ENCODE measurements at places on chromosomes 1 and 21.

GRCh38 chr1:212060632-212061472 is 25.3 kb downstream of the DTL start:
- DNase-seq, result no peak

- no peak for DNase-seq
These were observed 14.3 kb downstream of the ADARB1 start for GRCh38 chr21:45088729-45089128.

DNA sequence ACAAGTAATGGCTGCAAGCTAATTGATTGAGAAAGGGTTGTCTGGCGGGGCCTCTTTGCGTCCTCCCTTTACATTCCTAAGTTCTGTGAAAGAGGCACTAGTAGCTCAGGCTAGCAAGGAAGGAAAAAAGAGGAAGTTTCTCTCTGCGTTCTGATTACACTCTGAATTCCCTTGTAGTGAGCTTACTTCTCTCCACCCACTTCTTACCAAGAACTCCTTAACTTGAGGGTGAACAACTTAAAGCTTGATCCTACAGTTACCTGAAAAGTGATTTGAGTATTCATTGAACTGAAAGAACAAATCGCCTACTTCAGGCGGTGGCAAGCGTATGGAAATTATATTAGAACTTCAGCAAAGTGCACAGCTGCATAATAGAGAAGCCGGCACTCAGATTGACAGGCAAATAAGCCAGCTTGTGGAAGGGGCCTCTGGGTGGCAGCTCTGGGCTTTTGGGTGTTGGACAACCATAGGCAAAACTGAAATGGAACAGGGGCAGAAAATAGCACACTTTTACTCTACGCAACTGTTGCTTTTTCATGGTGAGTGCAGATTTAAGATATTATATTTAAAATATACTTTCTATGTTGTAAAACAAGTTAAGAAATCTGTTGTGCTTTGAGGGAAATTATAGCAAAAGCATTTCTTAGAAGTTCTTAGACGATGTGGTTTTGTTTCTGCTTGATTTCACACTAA is 464.5 kb downstream of the USP25 start:
- no peak for DNase-seq

GRCh38 chr1:223755992-223756775 is 43.8 kb downstream of the CAPN2 start:
- DNase-seq, result no peak

GRCh38 chr1:59225594-59226316 is 71.1 kb upstream of the FGGY start:
- no peak for DNase-seq

DNA sequence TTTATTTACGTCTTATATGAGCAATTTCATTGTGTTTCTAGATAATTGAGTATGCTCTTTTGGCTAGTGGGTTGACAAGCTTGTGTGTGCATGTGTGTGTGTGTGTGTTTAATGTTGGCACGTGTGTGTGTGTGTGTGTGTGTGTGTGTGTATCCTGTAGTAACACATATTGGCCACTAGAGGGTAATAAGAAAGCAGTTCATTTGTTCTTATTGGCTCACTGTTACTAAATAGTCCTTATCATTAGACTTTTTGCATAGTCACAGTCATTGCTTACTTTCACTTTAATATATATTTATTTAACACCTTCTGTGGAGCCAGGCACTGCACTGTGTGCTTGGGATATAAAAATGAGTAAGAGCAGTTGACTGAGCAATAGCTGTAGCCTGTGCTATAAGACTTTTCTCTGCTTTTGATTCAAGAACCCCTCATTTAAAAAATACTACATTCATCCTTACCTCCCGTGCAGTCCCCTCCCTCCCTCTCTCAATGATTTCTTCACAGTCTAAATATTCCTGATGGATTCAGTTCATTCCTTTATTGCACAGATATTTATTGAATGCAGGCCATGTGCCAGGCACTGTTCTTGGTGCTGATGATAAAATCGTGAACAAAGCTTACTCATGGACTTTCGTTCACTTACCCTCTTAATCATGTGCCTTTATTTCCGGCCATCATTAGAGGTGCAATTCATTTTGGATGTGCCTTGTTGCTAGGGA is 96.7 kb downstream of the DYRK1A start:
- no peak for DNase-seq

DNA sequence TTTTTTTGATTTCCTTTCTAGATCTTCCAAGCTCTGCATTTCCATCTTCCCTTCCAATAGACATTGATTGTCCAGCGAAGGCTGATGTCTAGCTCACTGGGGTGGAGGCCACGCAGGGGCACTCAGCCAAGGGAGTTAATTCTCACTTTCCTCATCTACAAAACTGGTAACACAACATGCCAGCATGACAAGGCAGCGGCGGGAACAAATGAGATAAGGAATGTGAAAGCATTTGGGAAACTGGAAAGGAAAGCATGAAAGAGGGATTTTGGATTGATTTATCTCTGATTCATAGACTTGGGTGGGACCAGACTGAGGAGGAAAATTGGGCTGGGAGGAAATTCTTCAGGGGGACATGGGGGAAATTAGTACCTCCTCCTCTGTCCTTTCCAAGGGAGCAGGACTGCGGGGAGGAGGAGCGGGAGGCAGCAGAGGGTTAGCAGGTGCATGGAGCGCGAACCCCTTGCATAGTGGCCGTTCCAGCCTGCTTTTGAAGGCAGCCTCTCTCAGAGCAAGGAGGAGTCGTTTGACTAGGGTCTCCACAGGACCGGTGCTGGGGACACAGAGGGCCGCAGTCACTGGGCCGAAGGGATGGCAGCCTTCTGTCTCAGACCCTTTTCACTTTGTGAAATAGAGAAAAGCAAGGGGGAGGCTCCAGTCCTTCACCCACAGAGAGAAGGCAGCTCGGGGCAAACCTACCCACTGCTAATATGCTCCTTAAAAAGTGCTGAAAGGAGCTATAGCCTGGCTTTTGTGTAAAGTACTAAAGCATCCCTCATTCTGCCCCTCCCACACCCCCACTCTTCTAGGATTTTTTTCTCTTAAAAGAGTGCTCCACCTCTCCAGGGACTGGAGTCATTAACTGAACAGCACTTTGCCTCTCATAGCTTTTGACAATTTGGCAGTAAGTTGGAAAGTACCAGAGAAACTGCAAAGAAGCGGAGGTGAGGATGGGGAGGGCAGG is 89.2 kb downstream of the PLXNA2 start:
- no peak for DNase-seq

GRCh38 chr1:219990782-219991510 is 55.4 kb downstream of the EPRS1 start:
- no peak for DNase-seq

DNA sequence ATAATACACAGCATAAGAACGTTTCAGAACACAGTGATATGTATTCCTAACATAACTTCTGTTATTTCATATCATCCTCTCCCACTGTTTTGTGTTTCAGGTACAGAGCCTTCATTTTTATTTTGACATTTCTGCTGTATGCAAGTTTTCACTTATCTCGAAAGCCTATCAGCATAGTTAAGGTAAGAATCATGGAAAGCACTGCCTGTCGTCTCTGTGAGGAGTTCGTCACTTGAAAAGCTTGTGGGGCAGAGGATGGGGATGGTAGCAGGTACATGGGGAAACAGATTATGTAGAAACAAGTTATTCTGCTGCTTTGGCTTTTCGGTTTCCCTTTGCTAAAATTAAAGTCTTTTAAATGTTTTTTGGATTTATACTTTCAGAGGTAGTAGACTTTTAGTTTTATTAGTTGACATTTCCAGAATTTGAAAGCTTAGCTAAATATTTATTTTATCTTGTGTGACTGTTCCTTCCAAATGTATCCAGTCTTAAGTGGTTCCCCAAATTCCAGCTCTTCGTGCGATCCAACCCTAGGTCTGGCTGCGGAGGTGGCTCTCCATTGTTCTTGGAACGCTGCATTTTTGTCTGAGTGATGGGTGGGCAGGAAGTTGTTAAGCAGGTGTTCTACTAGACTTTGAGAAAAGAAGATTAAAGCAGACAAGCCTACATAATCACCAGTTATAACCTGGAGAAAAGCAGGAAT is 12.2 kb downstream of the SLC37A1 start:
- no peak for DNase-seq

- no peak for DNase-seq
These were observed 98.2 kb downstream of the RGL1 start for GRCh38 chr1:183903101-183903500.

DNA sequence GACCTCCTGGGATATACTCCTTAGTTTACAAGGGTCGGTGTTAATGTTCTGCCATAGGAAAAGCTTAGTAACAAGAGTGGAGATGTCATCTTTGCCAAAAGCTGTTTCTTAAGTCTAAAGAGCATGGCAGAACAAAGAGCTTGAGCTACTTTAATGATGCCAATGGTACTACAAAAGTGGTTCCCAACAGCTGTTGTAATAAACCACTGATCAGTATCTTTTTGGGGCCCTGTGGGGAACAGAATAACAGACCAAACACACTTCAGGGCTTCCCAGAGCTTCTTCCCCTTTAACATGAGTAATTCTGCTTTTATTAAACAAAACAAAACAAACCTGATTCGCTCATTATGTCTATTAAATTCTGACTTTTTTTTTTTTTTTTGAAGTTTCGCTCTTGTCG is 116.3 kb downstream of the NCAM2 start:
- DNase-seq, result no peak

GRCh38 chr1:34926894-34927293 is 2.6 kb downstream of the DLGAP3 start:
- DNase-seq, result no peak

- DNase-seq, result no peak
These were observed 160.4 kb upstream of the SYT6 start for GRCh38 chr1:114314098-114314497.

GRCh38 chr21:15108801-15109200 is 44.0 kb upstream of the NRIP1 start:
- no peak for DNase-seq

- DNase-seq, result no peak
These were observed 286.7 kb downstream of the HLX start for GRCh38 chr1:221165839-221166500.

DNA sequence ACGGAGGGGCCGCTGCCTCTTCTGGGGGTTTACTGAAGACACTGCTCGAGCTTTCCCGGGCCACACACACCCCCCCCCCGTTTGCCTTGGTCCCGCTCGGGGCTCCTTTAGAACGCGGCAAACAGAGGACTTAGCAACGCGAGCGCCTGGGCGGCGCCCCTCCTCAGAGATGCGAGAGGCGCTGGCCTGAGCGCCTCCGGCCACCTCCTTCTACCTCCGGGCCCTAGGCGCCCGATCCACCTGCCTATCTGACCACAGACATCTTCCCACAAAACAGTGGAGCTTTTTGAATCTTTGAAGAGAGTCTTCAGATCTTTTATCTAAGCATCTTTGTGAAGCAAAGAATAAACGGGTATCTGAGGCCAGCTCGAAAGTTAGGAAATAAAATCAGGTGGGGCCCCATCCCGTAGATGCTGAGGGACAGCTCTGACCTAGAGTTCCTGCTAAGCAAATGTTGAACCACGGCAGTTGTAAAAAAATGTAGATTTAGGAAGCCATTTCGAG is 436 bp upstream of the TTLL7 start:
- DNase-seq, result peak; percentile 87

GRCh38 chr1:33396188-33397124 is 34.4 kb downstream of the PHC2 start:
- DNase-seq, result no peak

DNA sequence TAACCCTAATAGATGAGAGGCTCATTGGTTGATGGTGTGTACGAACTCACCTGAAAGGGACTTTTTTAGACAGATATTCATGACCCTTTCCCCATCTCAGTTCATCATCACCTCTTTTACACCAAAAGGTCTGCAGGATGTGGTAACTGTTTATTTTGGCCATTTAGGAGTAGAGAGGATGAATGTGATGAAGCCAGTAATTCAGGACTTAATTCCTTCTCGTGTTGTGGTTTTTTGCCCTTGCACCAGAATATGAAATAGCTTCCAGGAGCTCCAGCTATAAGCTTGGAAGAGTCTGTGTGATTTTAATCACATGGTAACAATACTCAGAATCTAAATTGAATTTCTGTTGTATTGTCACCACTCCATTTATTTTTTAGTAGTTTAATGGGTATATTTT is 189.4 kb upstream of the KCTD3 start:
- DNase-seq, result no peak

DNA sequence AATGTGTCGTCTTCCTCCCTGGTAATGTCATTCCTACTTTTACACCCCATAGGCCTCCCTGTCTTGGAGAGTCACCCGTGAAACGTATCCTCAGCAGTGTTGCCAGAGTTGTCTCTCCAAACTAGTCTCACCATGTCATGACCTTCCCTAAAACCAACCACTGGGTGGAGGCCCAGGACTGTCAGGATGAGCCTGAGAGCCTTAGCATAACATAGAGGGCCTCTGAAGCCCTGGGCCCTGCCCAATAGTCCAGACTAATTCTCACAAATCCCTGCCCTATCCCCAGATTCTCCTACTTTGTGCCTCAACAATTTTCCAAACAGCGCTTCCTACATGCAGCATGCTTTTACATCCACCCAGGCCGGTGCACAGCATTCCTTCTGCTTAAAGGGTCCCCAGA is 29.3 kb upstream of the HSD3B1 start:
- no peak for DNase-seq

GRCh38 chr1:239708622-239709021 is 322.3 kb downstream of the CHRM3 start:
- no peak for DNase-seq

- DNase-seq, result no peak
These were observed 36.7 kb downstream of the ZNF695 start for GRCh38 chr1:246971090-246971721.

GRCh38 chr1:231318568-231318967 is 19.1 kb downstream of the EXOC8 start:
- DNase-seq, result no peak

- DNase-seq, result no peak
These were observed 26.3 kb downstream of the KCNN3 start for GRCh38 chr1:154843636-154844296.

DNA sequence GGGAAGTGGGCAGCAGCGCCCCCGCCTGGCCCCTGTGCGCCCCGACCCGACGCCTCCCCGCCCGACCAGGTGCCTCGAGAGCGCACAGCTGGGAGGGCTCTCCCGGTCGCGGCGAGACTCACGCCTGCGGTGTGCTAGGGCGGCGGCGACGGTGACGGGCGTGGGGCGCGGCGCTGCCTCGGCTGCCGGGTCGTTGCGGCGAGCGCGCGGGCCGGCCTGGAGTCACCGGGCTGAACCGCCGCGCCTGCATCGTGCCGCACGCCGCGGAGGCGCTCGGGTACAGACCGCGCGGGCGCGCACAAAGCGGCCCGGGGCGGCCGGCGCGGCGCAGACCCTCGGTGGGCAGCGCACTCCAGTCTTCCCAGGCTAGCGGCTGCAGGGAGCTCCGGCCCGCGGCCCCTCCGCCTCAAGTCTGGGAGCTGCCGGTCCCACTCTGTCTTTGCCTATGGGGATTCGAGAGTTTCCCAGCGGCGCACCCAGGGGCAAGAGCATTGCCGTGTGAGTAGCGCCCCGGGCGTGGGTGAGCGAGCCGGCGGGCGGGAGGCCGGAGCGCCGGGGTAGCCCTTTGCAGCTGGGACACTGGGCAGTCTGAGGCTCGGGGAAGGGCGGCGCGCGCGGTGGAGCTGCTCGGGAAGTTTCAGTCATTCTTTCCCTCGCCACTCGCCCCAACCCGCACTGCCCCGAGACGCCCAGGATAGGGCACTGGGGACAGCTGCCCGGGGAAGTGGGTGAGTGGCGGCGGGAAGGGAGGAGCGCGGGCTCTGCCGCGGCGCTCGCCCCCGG is at the start of gene SLC35F3:
Gene SLC35F3 (plus strand): TSS at position 44 of the 783 bp plus-strand sequence.
- DNase-seq, result no peak
